ENCODE measurements at places on chromosomes 3 and 15.

- no peak for DNase-seq
These were observed 42.1 kb upstream of the FOXP1 start for GRCh38 chr3:71625676-71626075.

DNA sequence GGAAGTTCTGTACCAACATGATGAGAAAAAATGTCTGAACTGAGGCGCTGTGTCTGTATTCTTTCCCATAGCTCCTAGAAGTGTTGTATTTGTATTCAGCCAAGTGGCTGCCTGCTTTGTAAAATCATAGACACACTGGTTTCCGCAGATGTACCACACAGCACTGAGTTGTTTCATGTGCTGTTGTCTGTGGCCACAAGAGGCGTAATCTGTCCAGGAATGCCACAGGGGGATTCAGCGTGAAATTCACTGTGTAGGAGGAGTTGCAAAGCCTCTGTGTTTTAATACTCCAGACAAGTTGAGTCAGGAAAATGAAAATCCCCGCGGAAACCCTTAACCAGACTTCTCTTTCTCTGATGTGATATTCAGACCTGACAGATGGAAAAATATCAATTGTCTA is 462.2 kb downstream of the NSUN3 start:
- peak; percentile 28 for DNase-seq

DNA sequence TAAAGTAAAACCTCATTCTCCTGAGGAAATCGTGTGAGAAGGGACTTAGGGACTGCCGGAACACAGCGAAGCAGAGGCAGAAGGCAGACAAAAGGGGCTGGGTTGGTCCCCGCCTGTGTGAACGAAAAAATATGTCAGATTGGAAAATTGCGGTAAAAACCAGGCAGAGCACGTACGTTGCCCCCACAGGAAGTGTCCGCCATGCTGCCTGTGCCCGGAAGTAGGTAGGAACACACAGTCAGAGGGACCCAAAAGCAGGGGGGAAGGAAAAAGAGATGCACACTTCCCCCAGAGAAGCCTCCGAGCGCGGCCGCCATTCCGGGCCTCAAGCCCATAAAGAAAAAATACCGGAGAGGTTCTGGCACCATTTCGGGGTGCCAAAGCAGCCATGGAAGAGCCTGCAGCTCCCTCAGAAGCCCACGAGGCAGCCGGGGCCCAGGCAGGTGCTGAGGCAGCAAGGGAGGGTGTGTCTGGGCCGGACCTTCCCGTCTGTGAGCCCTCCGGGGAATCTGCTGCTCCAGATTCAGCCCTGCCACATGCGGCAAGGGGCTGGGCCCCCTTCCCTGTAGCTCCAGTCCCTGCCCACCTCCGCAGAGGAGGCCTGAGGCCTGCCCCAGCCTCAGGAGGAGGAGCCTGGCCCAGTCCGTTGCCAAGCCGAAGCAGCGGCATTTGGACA is at the start of gene MKRN3:
TSS of gene MKRN3 (plus strand) at position 280 of the 676 bp plus-strand sequence. CDS start at position 389, 109 bp downstream.
- DNase-seq = no peak

DNA sequence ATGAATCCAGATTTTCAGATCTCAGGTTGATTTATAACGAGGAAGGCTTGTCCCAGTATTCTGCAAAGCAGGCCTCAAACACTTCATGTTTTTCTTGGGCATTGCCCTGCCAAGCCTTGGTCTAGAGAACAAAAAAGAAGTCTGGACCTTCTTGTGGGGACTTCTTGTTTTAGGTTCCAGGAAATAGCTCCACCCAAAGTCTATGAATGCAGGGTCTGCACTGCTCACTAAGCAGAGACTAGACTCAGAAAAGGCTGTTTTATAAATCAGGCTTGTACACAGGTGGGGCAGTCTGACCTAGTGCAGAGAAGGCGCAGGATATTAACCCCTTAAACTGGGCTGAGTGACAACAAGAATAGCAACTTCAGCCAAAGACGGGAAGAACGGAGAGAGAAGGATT is 44.3 kb downstream of the GLB1 start:
- no peak for DNase-seq

- DNase-seq = peak; percentile 16
These were observed 15.3 kb upstream of the EPHB3 start for GRCh38 chr3:184546252-184546651.

- DNase-seq = no peak
These were observed 32.4 kb upstream of the SAMMSON start for GRCh38 chr3:69967156-69967555.

GRCh38 chr3:11363715-11364114 is 91.5 kb downstream of the ATG7 start:
- DNase-seq = no peak

GRCh38 chr3:53828581-53828980 is 17.6 kb downstream of the CHDH start:
- DNase-seq = no peak

- DNase-seq = peak; percentile 69
These were observed 251.1 kb downstream of the TJP1 start for GRCh38 chr15:29570948-29571791.

- DNase-seq = no peak
These were observed 839.8 kb upstream of the ALCAM start for GRCh38 chr3:104526901-104527401.

- DNase-seq = no peak
These were observed 42.5 kb downstream of the MUC20 start for GRCh38 chr3:195763076-195763830.

DNA sequence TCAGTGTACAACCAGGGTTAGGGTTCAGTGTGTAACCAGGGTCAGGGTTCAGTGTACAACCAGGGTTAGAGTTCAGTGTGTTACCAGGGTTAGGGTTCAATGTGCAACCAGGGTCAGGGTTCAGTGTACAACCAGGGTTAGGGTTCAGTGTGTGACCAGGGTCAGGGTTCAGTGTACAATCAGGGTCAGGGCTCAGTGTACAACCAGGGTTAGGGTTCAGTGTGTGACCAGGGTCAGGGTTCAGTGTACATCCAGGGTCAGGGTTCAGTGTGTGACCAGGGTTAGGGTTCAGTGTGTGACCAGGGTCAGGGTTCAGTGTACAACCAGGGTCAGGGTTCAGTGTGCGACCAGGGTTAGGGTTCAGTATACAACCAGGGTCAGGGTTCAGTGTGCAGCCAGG is 33.3 kb downstream of the CYP11A1 start:
- no peak for DNase-seq

DNA sequence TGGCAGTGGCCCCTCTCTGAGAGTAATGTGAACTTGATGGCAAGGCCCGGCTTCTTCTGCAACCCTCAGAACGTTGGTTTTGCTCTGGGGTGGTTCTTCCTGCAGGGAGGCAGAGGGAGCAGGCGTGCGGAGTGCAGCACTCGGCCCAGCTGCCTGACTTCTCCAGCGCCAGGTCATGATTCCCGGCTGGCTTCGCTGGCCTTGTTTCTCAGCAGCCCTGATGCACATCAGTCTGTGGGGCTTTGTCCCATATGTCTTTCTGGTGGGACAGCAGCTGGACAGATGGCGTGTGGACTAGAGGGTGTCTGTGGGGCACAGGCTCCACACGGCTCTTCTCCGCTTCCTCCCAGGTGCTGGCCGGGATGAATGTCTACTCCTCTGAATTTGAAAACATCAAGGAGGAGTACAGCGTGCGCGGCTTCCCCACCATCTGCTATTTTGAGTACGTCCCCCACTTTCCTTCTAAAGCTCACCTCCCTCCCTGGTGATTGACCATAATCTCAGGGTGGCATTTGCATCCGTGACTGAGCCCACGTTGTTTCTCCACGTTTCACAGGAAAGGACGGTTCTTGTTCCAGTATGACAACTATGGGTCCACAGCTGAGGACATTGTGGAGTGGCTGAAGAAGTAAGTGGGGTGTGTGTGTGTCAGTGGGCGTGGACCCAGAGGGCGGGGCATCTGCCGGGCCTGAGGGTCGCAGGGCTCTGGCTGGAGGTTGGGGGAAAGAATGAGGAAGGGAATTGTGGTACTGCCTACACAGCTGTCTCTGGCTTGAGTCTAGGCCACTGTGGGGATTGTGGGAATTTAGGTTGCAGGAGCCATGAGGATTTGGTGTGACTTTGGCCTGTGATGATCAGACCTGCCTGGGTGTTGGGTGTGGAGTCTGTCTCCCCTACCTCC is 57.1 kb downstream of the PDIA5 start:
- DNase-seq = no peak

DNA sequence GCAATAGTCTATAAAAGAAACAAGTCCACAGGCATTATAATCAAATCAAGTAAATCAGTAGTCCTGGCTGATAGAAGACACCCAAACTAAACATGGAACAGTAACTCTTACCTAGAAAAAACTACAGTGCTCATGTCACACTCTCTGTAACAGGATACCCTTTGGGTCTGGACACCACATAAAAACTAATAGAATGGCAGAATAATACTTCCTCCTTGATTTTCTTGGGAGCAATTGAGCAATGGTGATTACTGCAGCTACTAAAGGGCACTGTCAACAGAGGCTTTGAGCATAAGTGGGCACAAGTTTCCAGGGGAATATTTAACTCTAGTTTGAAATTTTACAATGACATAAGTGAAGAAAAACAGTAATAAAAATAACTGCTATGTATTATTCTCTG is 59.5 kb downstream of the GLB1 start:
- DNase-seq = no peak

DNA sequence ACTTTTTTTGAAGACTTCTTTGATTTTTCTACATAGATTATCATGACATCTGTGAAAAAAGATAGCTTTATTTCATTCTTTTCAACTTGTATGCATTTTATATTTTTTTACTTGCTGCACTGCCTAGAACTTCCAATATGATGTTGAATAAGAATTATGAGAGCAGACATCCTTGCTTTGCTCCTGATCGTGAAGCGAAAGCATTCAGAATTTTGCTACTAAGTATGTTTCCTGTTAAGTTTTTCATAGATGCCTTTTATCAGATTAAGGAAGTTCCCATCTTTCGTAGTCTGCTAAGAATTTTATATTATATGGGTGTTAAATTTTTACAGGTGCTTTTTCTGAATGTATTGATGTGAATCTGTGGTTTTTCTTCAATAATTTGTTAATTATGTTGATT is 163.4 kb upstream of the GADL1 start:
- no peak for DNase-seq

DNA sequence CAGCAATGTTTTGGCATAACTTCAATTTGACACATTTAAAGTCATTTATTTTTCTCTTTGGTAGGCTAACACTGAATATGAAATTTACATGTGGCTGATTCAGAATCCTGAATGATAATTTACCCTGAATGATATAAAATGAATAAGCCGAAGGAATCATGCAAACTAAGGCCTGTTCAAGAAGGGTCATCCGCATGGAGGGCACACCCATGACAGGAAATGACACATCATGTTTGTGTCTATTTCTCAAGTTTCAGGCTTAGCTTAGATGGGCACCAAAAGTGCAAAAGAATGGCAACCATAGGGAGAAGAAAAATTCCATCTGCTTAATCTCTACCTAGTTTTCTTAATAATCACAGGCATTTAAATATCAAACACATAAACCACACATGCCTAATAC is 141.5 kb downstream of the DUT start:
- no peak for DNase-seq

DNA sequence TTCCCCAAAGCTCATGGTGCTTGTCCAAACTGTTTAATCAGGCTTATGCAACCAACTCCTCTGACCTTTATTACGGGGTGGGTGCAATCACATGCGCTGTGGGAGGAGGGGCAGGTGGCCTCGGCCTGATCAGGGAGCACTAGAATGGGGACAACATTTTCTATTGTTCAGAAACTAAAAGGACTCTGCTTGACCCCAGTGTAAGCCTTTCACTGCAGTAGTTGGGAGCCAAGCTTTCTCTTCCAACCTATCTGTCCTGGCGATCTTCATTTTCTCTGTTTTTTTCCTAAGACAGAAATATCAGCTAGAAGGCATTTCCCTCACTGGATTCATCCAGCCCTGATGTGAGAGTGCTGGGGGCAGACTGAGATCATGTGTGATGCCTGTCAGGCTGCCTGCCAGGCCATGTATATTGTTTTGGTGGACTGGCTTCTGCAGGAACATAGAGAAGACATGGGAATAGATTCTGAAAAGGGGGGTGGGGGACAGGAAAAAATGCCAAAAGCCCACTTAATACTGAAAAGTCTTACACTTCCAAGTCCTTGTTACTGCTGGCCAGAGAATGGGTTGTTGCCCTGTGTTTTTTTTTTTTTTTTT is 627.0 kb upstream of the TBL1XR1 start:
- DNase-seq = no peak

DNA sequence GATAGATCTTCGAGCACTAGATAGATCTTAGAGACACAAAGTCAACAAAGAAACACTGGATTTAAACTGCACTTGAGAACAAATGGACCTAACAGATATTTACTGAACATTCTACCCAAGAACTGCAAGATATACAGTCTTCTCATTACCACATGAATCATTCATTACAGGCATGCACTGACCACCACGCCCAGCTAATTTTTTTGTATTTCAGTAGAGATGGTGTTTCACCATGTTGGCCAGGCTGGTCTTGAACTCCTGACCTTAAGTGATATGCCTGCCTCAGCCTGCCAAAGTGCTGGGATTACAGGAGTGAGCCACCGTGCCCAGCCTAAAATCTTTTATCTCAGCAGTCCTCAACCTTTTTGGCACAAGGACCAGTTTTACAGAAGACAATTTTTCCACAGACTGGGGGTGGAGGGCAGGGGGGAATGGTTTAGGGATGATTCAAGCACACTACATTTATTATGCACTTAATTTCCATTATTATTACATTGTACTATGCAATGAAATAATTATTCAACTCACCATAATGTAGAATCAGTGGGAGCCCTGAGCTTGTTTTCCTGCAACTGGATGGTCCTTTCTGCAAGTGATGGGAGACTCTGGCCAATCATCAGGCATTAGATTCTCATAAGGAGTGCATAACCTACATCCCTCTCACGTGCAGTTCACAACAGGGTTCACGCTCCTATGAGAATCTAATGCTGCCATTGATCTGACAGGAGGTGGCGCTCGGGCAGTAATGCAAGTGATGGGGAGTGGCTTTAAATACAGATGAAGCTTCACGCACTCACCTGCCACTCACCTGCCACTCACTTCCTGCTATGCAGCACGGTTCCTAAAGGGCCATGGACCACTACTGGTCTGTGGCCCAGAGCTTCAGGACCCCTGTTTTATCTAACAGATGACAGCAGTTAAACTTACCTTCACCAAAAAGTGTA is 21.7 kb downstream of the CSNK1G1 start:
- DNase-seq = peak; percentile 69

GRCh38 chr3:112546216-112546759 is 15.5 kb downstream of the ATG3 start:
- no peak for DNase-seq

- peak; percentile 91 for DNase-seq
These were observed 28.0 kb upstream of the LACTB start for GRCh38 chr15:63093486-63094205.

DNA sequence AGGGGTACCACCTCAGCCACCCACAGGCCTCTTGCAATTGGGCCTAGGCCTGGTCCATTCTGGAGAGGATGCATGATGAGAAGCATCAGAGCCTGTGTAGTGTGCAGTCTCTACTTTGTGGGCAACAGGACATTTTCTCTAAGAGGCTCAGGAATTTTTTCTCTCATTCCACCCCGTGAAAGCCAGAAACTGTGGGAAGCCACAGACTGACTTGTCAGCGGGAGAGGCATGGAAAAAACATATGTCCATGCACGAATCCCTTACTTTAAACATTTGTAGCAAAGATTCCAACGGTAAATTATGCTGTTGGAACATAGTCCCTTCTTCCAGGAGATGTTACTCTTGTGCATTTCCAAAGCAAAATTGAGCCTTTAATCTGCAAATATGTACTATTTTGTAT is 196.5 kb downstream of the KLHL25 start:
- DNase-seq = no peak

- DNase-seq = peak; percentile 58
These were observed 525.5 kb downstream of the ZIC1 start for GRCh38 chr3:147934451-147935180.

GRCh38 chr3:194852345-194852744 is 166.7 kb downstream of the FAM43A start:
- no peak for DNase-seq

GRCh38 chr15:78061963-78062427 is 15.5 kb downstream of the TBC1D2B start:
- DNase-seq = no peak
